ENCODE measurements at places on chromosomes 1 and 21.

DNA sequence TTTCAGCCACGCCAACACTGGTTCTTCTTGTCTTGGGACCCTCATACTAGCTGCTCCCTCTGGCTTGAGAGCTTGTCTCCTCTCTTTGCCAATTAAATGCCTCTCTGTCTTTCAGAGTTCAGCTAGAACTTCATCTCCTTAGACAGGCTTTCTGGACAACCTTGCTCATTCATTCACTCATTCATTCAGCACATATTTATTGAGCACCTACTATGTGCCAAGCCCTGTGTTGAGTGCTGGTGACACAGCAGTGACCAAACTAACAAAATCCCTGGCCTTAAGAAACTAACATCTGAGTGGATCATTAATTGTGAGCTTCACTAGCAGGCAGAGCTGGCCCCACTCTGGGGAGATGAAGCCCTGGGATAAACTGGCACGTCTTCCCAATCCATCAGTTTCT, 24.9 kb upstream of the CASZ1 start:
- no peak for DNase-seq

- DNase-seq, result no peak
Measured at GRCh38 chr21:35540950-35541638, 492.0 kb upstream of the RUNX1 start.

GRCh38 chr1:226443439-226443838, 35.5 kb upstream of the PARP1 start:
- DNase-seq, result no peak

DNA sequence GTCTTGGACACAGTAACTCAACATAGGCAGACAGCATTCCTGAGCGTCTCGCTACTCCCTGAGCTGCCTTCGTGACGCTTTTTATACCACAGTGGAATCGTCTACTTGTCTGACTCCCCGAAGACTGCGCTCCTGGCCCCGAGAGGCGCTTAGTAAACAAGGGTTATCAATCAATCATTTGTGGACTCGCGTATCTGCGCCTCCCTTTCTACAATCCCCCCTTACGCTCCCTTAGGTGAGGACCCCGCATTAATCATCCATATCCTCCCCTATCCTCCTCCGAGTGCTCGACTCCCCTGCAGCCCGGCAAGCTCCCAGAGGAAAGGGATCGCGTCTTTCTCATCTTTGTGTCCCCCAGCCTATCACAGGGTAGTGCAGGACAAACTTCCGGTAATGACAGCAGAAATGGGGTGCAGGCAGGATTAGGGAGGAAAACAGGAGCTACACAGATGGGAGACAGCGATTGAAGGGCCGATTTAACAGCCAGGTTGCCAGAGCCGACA, 522 bp downstream of the TMEM59 start:
- DNase-seq, result peak; percentile 72

DNA sequence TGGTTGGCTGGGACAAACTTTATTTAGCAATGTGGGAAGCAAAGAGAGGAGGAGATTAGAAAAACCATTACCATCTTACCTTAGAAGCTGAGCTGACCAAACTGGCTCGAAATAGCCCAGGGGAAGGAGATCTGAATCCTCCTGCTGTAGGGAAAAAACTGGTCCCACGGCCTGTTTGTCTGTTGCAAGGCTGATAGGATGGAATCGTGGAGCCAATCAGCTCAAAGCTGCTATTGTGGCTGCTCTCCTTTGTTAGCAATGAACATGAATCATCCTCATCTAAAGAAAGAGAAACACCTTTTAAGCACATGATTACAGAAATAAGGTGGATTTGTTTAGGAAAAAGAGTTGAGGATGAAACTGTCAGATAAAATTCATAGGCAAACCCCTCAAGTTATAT, 21.5 kb downstream of the CLSPN start:
- no peak for DNase-seq

DNA sequence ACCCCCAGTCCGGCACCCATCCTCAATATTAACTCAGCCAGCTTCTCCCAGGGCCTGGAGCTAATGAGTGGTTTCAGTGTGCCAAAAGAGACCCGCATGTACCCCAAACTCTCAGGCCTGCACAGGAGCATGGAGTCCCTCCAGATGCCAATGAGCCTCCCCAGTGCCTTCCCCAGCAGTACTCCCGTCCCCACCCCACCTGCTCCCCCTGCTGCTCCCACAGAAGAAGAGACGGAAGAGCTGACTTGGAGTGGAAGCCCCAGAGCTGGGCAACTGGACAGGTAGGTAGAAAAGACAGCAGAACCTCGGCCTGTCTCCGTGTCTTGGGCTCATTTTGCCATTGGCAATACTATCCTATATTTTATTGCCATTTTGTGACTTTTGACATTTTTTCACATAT, 45.4 kb upstream of the IPO9 start:
- no peak for DNase-seq

GRCh38 chr1:2109581-2110021, 59.4 kb downstream of the PRKCZ start:
- DNase-seq, result no peak

DNA sequence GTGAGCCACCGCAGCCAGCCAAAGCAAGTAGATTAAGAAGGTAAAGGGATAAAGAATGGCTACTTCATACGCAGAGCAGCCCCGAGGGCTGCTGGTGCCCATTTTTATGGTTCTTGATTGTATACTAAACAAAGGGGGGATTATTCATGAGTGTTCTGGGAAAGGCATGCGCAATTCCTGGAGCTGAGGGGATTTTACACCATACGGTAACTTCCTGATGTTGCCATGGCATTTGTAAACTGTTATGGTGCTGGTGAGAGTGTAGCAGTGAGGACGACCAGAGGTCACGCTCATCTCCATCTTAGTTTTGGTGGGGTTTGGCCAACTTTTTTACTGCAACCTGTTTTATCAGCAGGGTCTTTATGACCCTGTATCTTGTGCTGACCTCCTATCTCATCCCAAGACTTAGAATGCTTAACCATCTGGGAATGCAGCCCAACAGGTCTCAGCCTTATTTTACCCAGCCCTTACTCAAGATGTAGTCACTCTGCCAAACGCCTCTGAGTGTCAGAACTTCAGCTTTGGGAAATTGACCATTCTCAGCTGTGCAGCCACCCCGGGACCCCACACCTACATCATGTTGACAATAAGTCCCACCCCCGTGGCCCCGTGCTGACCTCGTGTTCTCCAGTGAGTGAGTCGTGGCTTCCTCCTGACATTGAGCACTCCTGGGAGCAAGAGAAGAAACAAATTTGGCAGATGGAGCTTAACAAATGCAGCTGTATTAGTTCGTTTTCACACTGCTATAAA, 149.4 kb upstream of the COL6A1 start:
- DNase-seq, result no peak

DNA sequence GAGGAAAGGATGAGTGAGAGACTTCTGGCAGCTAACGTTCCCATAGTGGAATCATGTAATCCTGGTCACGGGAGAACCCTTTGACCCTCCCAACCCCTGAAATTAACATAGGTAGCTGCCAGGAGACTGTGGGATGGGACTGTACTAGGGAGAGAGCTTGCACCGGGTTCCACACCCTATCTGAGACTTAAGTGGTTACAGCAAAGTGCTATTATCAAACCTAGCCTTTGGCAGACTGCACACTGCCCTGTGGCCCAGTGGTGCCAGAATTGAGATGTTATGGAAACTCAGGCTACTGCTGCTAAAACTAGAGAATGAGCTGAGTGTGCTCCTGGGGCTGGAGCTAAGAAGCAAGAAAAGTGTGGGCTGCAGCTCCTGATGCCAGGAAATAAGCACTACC, 79.6 kb upstream of the PDC start:
- DNase-seq, result no peak

- DNase-seq, result peak; percentile 85
Measured at GRCh38 chr1:201447903-201448871, 20.8 kb downstream of the PHLDA3 start.

DNA sequence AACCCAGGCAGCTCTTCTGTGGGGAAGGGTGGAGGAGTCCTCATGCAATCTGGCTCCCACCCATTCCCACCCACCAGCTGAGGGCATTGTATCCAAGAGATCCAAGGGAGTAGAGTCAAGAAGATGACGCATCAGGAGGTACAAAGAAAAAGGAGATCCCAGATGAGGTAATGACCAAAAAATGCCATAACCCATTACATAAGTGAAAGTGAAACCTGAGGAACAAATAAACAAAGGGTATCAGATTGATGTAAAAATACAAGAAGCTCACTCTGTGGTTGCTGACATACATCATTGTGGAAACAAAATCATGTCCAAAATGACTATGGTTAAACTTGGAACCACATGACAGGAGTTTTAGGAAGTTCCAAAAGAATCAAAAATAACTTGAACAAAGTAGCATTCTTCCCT, 42.5 kb downstream of the CCN1 start:
- DNase-seq, result no peak

DNA sequence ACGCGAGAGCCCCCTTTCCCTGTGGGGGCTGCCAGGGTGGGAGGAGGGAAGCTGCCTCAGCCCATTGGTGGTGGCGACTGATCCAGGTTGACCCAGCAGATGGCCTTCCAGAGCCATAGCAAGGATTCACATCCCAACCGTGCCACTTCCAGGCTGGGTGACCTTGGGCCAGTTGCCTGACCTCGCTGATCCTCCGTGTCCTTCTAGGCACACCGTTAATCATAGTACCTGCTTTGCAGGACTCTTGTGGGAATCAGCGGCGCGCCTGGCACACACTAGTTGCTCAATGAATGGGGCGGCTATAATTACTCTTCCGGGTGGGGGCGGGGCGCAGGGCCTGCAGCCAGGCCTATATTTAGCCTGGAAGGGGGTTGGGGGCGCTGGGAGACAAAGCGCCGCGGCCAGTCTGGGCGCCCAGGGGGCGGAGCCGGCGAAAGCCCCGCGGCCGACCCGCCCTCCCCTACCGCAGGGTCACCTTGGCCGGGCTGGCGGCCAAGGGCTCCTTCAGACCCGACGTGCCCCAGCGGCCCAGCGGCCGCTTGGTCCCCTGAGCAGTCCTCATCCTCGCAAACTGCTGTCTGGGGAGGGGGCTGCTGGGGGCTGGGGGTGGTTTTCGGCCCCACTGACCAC, 5.1 kb downstream of the HSPB7 start:
- DNase-seq, result peak; percentile 85

DNA sequence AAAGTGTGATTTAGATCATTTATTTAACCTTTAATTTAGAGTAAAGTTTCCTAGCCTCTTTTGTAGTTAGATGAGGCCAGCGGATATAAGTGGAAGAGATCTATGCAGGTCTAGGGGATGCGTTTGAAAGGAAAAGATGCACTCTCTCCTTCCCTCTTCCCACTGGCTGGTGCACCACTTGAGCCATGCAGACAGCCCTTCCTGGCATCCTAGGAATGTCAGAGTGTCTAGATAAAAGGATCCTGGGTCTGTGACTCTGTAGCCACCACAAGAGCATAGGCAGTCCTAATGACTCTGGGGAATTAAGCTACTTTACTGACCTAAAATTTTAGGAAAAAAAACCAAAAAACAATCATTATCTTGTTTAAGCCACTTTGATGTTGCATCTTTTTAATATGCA, 16.0 kb upstream of the STUM start:
- no peak for DNase-seq

- DNase-seq, result no peak
Measured at GRCh38 chr1:226806988-226807387, 63.4 kb upstream of the PSEN2 start.

DNA sequence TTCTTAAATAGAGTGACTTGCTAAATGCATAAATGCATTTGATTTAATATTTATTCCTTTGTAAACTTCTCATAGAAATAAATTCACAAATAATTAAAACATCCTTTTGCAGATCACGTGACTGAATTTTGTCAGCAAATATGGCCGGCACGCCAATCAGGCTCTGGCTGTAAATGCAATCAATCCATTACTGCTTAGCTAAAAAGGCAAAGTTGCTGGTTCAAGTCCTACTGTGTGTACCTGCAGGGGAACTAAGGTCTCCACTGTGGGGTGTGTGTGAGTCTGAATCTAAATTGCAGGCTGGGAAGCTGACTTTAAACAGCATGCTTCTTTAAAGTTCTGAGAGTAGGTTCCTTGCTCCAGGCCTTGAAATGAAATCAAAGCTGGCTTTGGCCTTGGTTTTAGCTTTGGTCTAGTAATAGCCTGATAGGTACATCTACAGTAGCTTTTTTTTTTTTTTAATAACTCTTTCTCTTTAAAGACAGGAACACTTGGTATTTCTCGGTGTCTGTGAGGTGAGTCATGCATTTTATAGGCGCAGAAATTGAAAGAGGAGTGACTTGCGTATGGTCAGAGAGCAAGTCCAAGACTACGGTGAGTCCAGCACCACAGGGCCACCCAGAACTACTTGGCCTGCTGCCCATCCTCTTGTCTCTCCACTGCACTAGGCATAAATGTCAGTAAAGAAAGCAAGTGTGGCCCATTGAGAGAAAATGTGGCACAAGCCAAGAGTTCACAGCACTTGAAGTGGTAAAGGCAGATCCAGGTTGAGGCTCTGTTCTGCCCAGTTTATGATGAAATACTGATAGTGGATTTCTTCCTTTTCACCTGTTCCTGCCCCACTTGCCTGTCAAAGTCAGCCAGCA, 36.2 kb upstream of the LYST start:
- no peak for DNase-seq

DNA sequence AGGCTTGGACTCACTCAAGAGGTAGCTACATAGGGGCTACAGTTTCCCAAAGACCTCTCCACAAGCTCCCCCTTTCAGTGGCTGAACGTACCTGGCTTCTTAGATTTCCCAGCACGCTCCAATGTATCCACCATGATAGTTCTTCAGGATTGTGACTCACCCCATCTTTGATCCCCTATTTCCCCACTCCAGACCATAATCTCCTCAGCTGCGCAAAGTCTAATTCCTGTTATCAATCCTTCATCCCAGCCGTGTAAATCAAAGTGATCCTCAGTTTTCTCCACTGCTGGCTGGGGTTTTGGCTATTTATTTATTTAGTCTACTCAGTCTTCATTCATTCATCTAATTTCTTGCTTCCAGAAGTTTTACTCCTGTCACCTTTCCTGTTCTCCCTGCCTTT, 13.1 kb upstream of the CTPS1 start:
- no peak for DNase-seq

GRCh38 chr1:27357281-27358037, 9.3 kb downstream of the MAP3K6 start:
- peak; percentile 83 for DNase-seq

DNA sequence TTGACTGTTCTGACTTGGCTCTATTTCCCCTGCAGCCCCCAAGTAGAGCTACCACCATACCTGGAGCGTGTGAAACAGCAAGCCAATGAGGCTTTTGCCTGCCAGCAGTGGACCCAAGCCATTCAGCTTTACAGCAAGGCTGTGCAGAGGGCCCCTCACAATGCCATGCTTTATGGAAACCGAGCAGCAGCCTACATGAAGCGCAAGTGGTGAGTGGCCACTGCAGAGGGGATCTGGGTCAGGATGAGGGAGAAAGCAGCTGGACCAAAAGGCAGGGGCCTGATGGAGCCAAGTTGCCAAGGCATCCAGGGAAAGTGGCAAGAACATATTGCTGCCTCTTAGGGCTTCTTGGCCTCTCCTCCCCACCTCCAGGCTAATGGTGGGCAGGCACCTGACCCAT, 24.1 kb upstream of the TMEM222 start:
- no peak for DNase-seq

GRCh38 chr1:15459771-15460707, 3.5 kb downstream of the CELA2A start:
- no peak for DNase-seq

All from hematopoietic multipotent progenitor cell treated with erythropoietin and hydrocortisone succinate and interleukin-3 and kit ligand, for 4 days (in vitro differentiated cells).